Foreskin fibroblast (primary cell): ENCODE measurements at places on chromosomes 13 and 19.

DNA sequence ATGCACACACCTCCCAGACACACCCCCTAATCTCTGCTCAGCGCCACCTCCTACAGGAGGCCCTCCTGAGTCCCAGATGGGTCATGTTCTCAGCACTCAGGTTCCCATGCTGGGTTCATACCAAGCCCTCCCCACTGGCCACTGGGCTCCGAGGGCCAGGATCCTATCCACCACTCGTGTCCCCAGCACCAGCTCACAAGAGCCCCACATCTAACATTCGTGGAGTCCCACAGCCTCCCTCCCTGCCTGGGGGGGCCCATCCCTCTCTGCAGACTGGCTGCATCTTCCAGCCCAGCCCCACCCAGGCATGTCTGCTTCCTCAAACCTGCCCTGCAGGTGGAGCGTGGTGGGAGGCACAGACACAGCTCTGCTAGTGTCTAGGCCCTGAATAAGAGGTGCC, 227.4 kb downstream of the TUBA3C start:
- no peak for DNase-seq

- DNase-seq = peak; percentile 68
Measured at GRCh38 chr19:3270902-3271301, 46.4 kb downstream of the CELF5 start.

DNA sequence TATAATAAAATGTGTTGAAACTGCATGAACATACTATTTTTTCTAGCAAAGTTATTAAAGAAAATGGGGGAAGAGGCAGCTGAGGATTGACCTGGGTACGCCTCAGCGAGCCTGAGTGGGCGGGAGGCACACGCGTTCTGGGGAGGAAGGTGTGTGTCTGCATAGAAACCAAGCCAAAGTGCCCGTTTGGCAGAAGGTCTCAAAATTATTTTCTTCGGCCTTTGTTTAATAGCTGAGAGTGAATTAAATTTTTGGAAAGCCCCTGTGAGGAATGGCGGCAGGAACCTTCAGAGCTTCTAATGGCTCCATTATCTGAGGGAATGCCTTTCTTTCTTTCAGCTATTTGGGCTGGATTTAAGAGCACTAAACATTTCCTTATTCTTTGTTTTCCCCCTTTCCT, 5.2 kb downstream of the ZIC2 start:
- DNase-seq = no peak

DNA sequence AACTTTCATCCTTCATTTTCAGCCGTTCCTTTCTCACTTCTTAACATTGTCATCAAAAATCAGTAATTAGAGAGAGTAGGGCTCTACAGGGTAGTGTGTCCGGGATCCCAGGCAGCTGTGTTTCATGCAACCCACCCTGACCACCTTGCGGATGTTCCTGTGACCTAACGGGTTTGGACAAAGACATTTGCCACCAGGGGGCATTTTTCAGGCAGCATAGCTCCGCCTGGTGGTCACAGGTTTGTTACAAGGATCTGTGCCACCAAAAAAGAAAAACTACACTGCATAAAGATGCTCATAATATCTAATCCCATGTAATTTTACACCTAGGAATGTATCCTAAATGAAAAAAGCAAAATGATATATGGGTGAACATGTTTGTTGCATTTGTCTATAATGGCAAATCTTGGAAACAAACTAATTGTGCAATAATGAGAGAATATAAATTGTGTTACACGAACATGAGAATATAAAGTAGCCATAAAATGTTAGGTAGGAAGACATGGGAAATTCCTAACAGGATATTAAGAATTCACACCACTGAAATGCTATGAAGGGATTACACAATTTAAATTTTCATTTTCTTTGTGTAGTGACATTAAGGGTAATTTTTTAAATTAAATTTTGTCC, 123.0 kb downstream of the SLC7A1 start:
- DNase-seq = peak; percentile 33

- DNase-seq = no peak
Measured at GRCh38 chr13:94764576-94765321, 52.4 kb upstream of the SOX21 start.

DNA sequence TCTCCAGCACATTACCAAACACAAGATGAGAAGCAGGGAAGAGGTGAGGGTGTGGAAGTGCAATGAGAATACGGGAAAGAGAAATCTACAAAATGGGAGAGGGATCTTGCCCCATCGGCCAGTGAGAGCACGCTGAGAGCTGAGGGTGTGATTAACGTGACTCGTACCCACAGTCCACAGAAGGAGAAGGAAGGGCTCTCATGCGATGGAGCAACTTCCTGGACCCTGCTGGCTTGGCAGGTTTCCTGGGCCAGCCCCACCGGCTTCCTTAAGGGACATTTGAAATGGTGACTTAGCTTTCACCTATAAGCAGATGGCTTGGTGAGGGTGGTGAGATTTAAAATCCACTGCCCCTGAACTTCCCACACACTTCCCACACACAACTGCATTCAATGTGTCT, 740.1 kb downstream of the UQCRFS1 start:
- peak; percentile 4 for DNase-seq

DNA sequence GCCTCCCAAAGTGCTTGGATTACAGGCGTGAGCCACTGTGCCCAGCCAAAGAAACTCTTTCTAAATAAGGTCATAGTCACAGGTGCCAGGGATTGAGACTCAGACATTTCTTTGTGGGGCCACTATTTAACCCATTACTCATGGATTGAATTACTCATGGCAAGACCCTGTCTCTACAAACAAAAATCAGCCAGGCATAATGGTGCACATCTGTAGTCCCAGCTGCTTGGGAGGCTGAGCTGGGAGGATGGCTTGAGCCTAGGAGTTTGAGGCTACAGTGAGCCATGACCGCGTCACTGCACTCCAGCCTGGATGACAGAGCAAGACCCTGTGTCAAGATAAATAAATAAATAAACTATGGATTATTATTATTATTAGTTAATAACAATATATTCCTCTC, 3.6 kb upstream of the KLF2 start:
- DNase-seq = no peak
